ENCODE measurements at places on chromosomes 13 and 19. TPM values are rescaled to one million over a fixed set of nuclear protein-coding genes. Genes with fewer than 3 reads are reported as not detected.

- no peaks in the 10 kb centered on the region for H3K27me3 ChIP-seq
- no peak overlapping the region for H3K27ac ChIP-seq
- H3K36me3 ChIP-seq: no peaks in the 10 kb centered on the region
- no peak overlapping the region for H3K4me3 ChIP-seq
- H3K4me1 ChIP-seq: peaks cover 60% of the 10 kb centered on the region
- no peak for DNase-seq
Measured at GRCh38 chr13:30156826-30157615, 150.3 kb downstream of the KATNAL1 start.

DNA sequence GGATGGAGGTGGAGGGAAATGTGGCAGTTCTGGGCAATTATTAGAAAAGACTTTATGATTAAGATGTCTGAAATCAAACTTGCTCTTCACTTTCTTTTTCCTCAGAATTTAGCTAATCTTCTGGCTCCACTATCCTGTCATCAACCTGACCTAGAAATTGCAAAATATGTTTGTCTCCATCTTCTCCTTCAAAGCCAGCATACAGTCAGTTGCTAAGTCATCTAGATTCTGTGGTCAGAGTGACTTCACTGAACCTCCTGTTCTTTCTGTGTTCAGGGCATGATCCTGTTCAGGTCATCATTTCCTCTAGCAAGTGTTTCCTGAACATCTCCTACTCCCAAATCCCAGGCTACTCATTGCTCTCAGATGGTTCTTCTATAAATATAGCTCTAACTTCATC lies 10.8 kb upstream of the CCNA1 start:
- H3K36me3 ChIP-seq: no peaks in the 10 kb centered on the region
- no peaks in the 10 kb centered on the region for H3K4me1 ChIP-seq
- no peak overlapping the region for H3K27ac ChIP-seq
- no peak for DNase-seq

DNA sequence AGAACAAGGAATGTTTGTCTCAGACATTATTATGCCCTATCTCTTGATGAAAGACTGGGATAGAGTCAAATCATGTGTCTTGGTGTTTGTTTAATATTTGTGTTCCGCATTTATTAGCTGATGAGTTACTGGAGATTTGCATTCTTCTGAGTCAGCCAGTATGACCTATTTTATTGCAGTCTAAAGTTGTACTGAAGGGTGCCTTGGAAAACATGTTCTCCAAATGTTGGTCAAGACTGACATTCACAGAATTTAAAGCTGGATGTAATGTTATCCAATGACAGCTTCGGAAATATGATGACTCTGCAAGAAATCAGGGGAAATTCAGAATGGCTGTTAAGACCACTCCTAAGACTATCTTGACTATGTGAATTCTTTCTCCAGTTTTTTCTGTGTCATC lies 134.0 kb downstream of the KCNRG start:
- no peak overlapping the region for H3K27ac ChIP-seq
- DNase-seq: no peak
- H3K36me3 ChIP-seq: no peaks in the 10 kb centered on the region
- H3K27me3 ChIP-seq: no peaks in the 10 kb centered on the region

- peak overlapping the region; percentile 100 for H3K4me3 ChIP-seq
- no peaks in the 10 kb centered on the region for H3K27me3 ChIP-seq
- H3K4me1 ChIP-seq: peaks cover 33% of the 10 kb centered on the region
- peak overlapping the region; percentile 91 for H3K27ac ChIP-seq
Measured at GRCh38 chr19:19642506-19643157, 825 bp downstream of the GMIP start.

GRCh38 chr13:36447501-36447900 lies 15.2 kb downstream of the CCNA1 start:
- no peaks in the 10 kb centered on the region for H3K4me1 ChIP-seq
- no peaks in the 10 kb centered on the region for H3K27me3 ChIP-seq
- no peak for DNase-seq
- H3K4me3 ChIP-seq: no peak overlapping the region
- H3K36me3 ChIP-seq: no peaks in the 10 kb centered on the region
- no peak overlapping the region for H3K27ac ChIP-seq

- H3K27me3 ChIP-seq: no peaks in the 10 kb centered on the region
- no peak overlapping the region for H3K27ac ChIP-seq
- H3K4me3 ChIP-seq: no peak overlapping the region
Measured at GRCh38 chr13:75693227-75693626, 57.1 kb downstream of the LMO7 start.

DNA sequence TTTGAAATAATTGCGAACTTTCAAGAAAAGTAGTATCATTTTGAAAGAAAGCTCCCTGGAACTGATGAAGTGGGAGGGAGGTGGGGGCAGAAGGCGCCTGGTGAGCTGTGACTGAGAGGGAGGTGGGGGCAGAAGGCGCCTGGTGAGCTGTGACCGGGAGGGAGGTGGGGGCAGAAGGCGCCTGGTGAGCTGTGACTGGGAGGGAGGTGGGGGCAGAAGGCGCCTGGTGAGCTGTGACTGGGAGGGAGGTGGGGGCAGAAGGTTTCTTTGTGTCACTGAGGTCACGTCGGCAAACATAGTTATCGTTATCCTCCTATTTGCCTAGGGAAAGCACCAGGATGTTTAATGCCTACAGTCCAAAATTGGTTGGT lies 24.2 kb downstream of the C2CD4C start:
- no peak overlapping the region for H3K4me3 ChIP-seq
- no peak overlapping the region for H3K27ac ChIP-seq
- no peaks in the 10 kb centered on the region for H3K36me3 ChIP-seq
- no peak for DNase-seq
- peaks cover 20% of the 10 kb centered on the region for H3K4me1 ChIP-seq

DNA sequence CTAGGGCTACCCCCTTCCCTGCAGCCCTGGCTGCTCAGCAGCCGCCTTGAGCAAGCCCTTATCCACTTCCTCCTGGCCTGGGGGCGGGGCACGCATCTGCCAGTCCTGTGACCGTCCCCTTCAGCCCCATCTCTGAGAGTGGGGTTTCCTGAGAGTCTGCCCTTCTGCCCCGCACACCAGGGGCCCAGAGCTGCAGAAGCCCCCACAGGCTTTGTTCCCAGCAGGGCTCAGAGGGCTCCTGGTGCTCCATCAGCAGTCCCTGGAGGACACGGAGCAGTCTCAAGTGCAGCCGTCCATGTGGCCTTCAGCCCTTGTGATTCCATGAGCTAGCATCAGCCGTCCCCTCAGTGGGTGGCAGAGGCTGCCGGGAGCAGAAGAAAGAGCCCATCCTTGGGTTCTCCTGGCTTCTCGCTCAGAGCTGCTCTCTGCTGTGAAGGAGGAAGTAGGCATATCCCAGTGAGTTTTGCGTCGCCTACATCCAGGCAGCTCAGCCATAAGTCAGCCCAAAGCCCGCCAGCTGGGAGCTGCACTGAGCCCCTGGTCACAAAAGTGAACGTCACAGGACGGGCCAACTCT lies 16.3 kb downstream of the MYO9B start:
- H3K4me1 ChIP-seq: peaks cover 41% of the 10 kb centered on the region
- H3K4me3 ChIP-seq: no peak overlapping the region
- H3K27me3 ChIP-seq: no peaks in the 10 kb centered on the region
- no peak for DNase-seq
- peaks cover 10% of the 10 kb centered on the region for H3K36me3 ChIP-seq

GRCh38 chr13:26897706-26898550 lies 137.3 kb upstream of the GPR12 start:
- no peaks in the 10 kb centered on the region for H3K36me3 ChIP-seq
- no peak for DNase-seq
- H3K4me3 ChIP-seq: no peak overlapping the region
- no peak overlapping the region for H3K27ac ChIP-seq

- H3K27ac ChIP-seq: no peak overlapping the region
- peaks cover 90% of the 10 kb centered on the region for H3K27me3 ChIP-seq
- no peak overlapping the region for H3K4me3 ChIP-seq
- DNase-seq: no peak
Measured at GRCh38 chr13:27963491-27963890, 5.6 kb downstream of the CDX2 start.

GRCh38 chr19:19513682-19514081 lies 1.7 kb downstream of the TSSK6 start:
- peaks cover 3% of the 10 kb centered on the region for H3K36me3 ChIP-seq
- no peak for DNase-seq
- no peaks in the 10 kb centered on the region for H3K27me3 ChIP-seq

GRCh38 chr19:23527797-23528196 lies 132.5 kb upstream of the ZNF91 start:
- no peaks in the 10 kb centered on the region for H3K36me3 ChIP-seq
- H3K4me1 ChIP-seq: no peaks in the 10 kb centered on the region
- H3K4me3 ChIP-seq: no peak overlapping the region
- no peak overlapping the region for H3K27ac ChIP-seq
- no peaks in the 10 kb centered on the region for H3K27me3 ChIP-seq

DNA sequence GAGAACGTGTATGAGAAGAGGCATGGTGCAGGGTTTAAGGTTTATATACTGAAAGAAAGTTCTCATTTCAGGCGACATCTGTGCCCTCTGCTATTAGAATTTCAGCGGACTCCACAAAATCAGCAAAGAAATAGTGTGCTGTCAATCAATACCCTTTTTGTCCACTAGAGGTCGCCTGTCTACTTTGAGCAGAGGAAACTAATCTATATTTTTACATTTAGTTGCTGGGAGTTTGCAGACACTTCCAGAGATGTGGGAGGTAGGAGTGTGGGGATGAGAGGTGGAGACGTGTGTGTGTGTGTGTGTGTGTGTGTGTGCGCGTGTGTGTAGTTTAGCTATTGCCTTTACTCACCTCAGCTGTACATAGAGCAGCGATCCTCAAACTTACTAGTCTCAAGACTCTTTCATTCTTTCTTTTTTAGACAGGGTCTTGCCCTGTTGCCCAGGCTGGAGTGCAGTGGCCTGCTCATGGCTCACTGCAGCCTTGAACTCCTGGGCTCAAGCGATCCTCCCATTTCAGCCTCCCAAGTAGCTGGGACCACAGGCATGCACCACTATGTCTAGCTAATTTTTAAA lies 9.7 kb downstream of the INAFM1 start:
- DNase-seq: no peak
- peaks cover 4% of the 10 kb centered on the region for H3K4me1 ChIP-seq
- no peaks in the 10 kb centered on the region for H3K27me3 ChIP-seq
- no peak overlapping the region for H3K27ac ChIP-seq
- no peaks in the 10 kb centered on the region for H3K36me3 ChIP-seq
- no peak overlapping the region for H3K4me3 ChIP-seq

DNA sequence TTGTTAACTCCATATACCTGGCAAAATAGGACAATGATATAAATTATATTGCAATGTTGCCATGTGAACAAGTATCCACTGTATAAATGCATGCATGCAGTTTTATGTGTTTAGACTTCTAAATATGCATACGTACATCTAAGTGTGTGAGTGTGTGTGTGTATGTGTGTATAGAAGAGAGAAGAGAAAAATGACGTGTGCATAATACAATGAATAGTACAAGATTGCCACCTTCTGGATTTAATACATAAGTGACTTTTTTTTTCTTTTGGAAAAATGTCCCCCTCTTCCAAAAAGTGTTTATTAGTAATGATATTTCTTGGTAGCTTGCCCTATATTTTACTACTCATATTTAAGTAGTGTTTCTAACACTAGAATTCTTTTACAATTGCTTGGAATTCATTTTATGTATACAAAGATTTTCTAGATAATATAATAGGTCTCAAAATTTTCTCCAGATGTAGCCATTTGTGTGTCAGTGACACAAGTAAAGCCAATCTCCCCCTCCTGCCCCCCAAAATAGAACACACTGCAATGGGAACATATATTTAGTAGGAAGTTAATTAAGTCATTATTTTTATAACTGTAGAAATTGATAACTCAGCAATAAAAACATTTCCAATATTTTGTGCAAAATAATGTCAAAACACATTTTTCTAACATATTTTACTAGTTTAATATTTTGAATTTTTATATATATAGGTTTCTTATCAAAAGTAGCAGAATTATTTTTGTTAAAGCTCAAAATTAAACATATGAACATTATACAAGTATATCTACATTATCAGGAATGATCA lies 783.3 kb upstream of the ATXN8OS start:
- no peaks in the 10 kb centered on the region for H3K4me1 ChIP-seq
- H3K27ac ChIP-seq: no peak overlapping the region
- no peaks in the 10 kb centered on the region for H3K36me3 ChIP-seq
- no peak for DNase-seq
- H3K4me3 ChIP-seq: no peak overlapping the region
- H3K27me3 ChIP-seq: no peaks in the 10 kb centered on the region

DNA sequence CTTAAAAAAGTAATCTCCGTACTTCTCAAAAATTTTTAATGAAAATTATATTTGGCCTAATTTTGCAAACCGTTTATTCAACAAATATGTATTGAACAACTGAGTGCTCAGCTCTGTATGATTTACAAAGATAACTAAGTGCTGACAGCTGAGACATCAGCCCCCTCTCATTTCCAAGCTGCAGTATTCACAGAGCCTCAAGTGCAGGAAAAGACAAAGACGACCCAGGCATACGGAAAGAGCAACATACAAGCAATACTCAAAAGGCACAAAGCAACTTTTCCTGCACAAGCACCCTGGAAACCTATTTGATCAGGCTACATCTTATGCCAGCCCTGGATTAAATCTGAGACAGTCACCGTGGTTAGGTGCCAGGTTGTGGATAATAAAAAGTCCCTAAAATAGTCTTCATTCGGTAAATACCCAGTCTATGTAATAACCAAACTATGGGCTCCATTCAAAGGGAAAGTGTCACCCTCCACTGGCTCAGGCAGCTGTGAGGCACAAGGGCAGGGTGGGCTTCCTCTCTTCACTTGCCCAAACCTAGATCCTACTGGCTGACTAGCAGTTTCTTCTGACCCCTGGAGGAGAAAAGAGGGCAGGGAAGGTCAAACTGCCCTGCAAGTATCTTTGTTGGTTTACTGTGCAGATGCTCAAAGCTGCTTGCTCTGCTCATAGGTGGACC lies 65.5 kb downstream of the TBC1D4 start:
- H3K27ac ChIP-seq: no peak overlapping the region
- H3K4me3 ChIP-seq: no peak overlapping the region
- no peaks in the 10 kb centered on the region for H3K27me3 ChIP-seq
- no peak for DNase-seq
- no peaks in the 10 kb centered on the region for H3K4me1 ChIP-seq

- peaks cover 19% of the 10 kb centered on the region for H3K4me1 ChIP-seq
- H3K27me3 ChIP-seq: no peaks in the 10 kb centered on the region
- no peak for DNase-seq
- no peaks in the 10 kb centered on the region for H3K36me3 ChIP-seq
- H3K27ac ChIP-seq: peak overlapping the region; percentile 84
Measured at GRCh38 chr13:98577836-98578285, 954 bp upstream of the STK24 start.

Gene SRRM5
- 0.56 TPM for total RNA-seq

Gene MEIS3
- 0.47 TPM for total RNA-seq

Gene IGFL2
- total RNA-seq: not detected

Gene TBXA2R
- 0.47 TPM for total RNA-seq

Gene CGB3
- not detected for total RNA-seq

Gene YJEFN3
- 3.7 TPM for total RNA-seq

All from CD4-positive, alpha-beta T cell (primary cell).